ENCODE measurements at places on chromosomes 2 and 18. TPM values are rescaled to one million over a fixed set of nuclear protein-coding genes. Genes with fewer than 3 reads are reported as not detected.

TEX44 gene
- total RNA-seq: not detected

DNA sequence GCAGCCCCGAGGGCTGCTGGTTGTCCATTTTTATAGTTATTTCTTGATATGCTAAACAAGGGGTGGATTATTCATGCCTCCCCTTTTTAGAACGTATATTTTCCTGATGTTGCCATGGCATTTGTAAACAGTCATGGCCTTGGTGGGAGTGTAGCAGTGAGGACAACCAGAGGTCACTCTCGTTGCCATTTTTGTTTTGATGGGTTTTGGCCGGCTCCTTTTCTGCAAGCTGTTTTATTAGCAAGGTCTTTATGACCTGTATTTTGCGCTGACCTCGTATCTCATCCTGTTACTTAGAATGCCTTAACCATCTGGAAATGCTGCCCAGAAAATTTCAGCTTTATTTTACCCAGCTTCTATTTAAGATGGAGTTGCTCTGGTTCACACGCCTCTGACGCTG lies 825.8 kb upstream of the CDH2 start:
- DNase-seq: no peak

GRCh38 chr2:41772697-41773096 lies 275.1 kb upstream of the PKDCC start:
- DNase-seq: no peak

GRCh38 chr2:74743039-74743438 lies 89.0 kb downstream of the SEMA4F start:
- no peak for DNase-seq

DNA sequence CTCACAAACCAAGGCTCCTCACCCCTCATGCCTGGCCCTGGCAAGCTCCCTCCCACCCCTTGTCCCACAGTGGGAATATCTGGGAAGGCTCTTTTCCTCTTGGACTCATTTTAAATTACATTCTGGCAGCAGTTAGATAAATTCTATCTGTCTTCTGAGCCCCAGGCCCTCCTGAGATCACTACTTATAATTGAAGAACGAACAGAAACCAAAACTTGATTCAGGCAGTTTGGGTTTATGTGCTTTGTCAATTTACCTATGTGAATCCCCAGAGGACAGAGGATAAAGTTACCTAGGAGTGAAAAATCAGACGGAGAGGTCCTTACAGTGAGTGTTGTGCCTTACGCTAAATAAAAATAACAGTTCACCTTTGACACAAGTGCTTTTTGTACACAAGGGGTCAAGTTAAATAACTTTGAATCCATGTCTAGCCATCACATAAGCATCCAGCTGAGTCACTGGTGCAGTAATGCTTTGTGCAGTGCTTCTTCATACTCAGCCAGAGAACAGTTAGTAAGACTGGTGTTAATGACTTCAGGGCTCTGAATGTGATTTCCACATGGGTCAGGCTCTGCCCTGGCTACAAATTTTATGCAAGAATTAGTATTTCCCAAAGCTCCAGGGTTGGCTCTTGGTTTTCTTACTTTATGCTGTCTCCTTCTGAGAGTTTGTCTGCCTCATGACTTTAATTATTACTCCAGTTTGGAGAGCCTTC lies 329.3 kb downstream of the INSIG2 start:
- DNase-seq: no peak

DNA sequence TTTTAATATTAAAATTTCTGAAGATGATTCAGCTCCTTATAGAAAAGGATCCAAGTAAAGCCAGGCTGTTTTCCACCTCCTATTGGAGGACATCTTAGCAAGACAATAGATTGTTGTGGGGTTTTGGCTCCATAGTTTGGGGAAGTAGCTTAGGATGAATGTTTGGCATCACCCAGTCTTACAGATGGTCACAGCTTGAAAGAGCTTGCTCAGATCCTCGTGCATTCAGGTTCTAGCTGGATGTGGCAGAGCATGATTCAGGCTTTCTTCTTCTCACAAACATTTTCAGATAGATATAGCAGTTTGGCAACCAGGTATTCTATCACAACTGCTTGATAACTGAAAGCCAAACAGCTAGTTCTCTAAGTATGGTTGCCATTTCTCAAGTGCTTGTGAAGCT lies 23.6 kb upstream of the PDCL3 start:
- DNase-seq: no peak

- DNase-seq: peak; percentile 71
Observed at GRCh38 chr2:11389551-11390398, 45.3 kb upstream of the ROCK2 start.

DNA sequence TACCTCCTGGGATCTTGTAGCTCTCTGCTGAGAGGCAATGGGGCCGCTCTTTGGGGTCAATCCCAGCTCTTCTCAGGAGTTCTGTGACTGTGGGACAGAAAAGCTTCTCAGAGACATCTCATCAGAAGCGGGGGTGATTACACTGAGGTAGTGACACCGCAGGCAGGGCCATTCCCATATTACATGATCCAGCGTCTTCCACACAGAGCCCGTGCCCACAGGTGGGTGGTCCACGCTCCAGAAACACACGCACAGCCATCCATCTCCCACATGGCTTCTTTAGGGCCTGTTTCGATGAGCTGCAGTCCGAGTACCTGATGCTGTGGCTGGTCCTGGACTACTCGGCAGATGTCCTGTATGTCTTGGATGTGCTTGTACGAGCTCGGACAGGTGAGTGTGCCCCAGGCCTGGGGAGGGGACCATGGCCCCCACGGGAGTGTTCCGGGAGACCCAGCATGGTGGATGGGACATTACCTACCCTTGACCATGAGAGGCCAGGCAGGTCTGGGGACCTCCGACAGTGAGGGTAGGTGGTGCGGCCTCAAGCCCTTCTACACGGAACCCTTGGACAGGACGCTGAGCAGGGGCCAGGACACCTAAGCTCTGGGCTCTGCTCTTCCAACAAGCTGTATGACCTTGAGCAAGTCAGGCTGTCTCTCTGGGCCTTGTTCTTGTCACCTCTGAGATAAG lies 45.5 kb downstream of the CNGA3 start:
- no peak for DNase-seq

DNA sequence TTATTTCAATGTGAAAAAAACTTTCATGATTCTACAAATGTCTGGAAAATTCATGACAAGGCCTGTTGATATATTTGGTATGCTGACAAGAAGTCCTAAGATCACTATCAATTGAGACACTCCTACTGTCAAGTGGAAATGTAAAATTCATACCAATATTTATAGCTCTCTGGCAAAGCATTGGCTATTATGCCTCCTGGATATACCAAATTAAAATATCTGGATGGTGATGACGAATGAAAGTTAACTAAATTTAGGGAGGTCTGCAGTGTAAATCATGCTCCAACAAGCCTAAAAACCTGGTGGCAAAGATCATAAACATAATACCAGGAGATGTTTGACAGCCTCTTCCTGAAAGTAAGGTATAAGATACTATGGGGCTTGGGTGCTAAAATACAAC lies 41.1 kb upstream of the TCF4 start:
- no peak for DNase-seq

- DNase-seq: no peak
Observed at GRCh38 chr2:59868981-59869380, 684.5 kb downstream of the BCL11A start.

SCN9A gene
- total RNA-seq: 3.9 TPM

DNA sequence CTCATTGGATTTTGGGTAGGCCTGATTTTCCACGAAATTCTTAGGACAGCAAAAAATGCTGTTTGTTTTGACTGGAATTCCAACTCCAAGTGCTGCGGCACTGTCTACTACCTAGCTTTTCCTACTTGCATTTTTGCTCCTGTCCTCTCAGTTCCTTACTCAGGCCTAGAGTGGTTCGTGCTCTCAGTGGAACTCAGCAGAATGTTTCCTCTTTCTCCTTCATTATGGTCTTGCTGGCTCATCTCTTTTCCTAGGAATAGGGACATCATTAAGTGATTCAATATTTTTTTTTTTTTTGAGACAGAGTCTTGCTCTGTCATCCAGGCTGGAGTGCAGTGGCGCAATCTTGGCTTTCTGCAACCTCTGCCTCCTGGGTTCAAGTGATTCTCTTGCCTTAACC lies 37.9 kb downstream of the GEMIN6 start:
- no peak for DNase-seq

DNA sequence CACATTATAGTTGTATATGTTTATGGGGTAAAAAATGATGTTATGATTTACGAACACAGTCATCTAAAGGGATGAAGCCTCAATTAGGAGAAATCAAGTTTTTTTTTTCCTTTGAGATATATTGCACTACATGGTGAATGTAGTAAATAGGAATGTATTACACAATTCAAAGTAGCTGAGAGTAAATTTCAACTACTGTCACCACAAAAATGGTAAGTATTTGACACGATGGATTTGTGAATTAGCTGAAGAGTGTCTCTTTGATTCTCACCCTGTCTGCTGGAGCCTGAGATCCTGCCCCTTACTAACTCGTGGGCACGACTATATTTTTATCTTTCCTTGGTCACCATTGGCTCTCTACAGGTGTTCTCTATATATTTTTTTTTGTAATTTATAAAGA lies 540.4 kb upstream of the DSEL start:
- DNase-seq: no peak

DNA sequence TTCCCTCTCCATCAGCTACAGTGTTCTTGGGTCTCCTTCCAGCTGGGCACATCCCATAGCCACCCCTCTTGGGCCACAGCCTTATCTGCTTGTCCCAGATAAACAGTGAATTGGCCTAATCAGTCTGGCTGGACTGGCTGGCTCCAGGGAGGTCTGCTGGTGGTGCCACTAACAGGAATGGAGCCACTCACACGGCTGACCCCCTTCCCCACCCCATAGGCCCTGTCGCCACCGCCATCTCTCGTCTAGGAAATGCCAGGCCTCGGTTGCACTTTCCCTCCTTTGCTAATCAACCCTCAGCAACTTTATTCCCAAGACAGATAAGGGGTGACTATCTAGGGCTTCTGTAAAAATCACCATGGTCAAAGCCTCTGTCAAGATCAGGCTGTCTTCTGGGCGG lies 23.0 kb upstream of the TNP1 start:
- DNase-seq: no peak

- DNase-seq: no peak
Observed at GRCh38 chr18:46485675-46486194, 171.3 kb downstream of the LOXHD1 start.

GRCh38 chr2:161998857-161999256 lies 75.2 kb downstream of the DPP4 start:
- no peak for DNase-seq

GRCh38 chr2:232329716-232330067 lies 48.9 kb upstream of the ALPP start:
- DNase-seq: no peak

TANC1 gene
- total RNA-seq: 14.6 TPM

ADD2 gene
- total RNA-seq: 16.3 TPM

GRCh38 chr2:96556441-96557330 lies 20.1 kb downstream of the ARID5A start:
- peak; percentile 67 for DNase-seq

GRCh38 chr2:3780477-3781402 lies 77.4 kb downstream of the DCDC2C start:
- DNase-seq: peak; percentile 68

GRCh38 chr2:3291750-3292149 lies 85.9 kb downstream of the EIPR1 start:
- no peak for DNase-seq

UPP2 gene
- total RNA-seq: not detected

DNA sequence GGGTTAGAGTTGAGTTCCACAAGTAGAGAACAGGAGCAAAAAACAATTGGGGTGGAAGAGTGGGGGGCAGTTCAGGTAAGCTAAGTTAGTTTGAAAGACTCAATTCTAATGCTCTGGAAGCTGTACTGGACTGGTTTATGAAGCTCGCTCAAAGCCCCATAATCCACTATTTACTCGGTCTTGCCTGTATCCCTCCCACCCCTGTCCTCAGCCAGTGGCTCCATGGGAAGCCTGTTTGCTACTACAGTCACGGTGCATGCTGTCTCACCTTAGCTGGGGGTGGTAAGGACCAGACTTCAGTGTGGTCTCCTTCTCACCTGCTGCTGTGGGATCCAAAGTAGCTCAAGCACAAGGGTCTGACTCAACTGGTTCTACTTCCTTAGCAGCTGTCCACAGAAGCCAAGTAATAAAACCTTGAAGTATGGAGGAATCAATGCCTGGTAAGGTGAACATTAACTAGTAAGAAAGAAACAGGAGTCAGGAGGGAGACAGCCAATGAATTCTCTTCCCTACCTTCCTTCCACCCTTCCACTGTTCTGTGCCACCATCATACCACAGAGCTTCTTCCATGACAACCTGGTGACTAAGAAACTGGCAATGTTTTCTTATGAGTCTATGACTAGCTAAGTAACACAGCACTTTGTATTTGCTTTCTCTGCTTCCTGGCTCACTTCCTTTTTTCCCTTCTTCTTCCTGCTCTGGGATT lies 230.8 kb downstream of the SRBD1 start:
- no peak for DNase-seq

GRCh38 chr2:240651185-240651584 lies 25.9 kb downstream of the GPR35 start:
- no peak for DNase-seq

DNA sequence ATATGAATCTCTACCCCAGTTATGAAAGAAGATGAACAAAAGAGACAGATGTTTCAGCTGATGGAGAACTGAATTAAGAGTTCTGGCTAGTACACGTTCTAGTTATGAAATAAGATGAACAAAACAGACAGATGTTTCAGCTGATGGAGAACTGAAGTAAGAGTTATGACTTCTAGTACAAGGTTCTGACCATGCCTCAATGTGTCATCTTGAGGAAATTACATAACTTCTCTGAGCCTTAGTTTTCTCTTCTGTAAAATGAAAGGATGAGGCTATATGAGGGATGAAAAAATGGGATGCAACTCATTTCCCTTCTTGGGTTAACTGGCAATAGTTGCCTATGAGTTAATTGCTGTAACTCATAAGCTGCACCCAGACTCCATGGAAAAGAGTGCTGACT lies 92.9 kb upstream of the WDR75 start:
- DNase-seq: no peak

GRCh38 chr2:160474319-160474645 lies 19.3 kb downstream of the RBMS1 start:
- DNase-seq: no peak

- peak; percentile 83 for DNase-seq
Observed at GRCh38 chr18:74551936-74552555, 17.7 kb downstream of the CNDP1 start.

GRCh38 chr2:168730344-168730743 lies 72.1 kb upstream of the NOSTRIN start:
- DNase-seq: no peak

DNA sequence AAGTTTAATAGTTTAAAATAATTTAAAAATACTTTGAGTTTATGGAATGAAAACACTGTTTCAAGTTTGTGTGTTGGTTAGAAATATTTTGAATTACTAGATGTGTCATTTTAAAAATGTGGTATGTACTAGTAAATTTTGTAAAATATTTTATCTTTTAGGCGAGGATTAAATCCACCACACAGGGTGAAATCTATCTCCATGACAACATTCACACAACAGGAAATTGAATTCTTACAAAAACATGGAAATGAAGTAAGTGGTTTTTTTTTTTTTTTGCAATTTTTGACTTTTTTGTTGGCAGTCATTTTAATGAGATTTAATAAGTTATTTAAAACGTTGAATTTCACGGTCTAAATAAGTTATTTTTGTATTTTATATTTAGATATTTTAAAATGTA lies 19.4 kb downstream of the AGFG1 start:
- no peak for DNase-seq

GRCh38 chr2:85954590-85955458 lies 66.0 kb upstream of the ST3GAL5 start:
- DNase-seq: no peak

SULT1C4 gene
- not detected for total RNA-seq

- peak; percentile 56 for DNase-seq
Observed at GRCh38 chr18:6370886-6371635, 43.6 kb downstream of the L3MBTL4 start.

Measured in H4 (cell line).